Right renal pelvis (tissue), 4 donors: ENCODE measurements at places on chromosomes 7 and 10. TPM values are rescaled to one million over a fixed set of nuclear protein-coding genes. Genes with fewer than 3 reads are reported as not detected.

MAGI2 gene
- 37.9 TPM for polyA plus RNA-seq

GRCh38 chr7:84258628-84259027, 64.0 kb upstream of the SEMA3A start:
- DNase-seq = no peak

DNA sequence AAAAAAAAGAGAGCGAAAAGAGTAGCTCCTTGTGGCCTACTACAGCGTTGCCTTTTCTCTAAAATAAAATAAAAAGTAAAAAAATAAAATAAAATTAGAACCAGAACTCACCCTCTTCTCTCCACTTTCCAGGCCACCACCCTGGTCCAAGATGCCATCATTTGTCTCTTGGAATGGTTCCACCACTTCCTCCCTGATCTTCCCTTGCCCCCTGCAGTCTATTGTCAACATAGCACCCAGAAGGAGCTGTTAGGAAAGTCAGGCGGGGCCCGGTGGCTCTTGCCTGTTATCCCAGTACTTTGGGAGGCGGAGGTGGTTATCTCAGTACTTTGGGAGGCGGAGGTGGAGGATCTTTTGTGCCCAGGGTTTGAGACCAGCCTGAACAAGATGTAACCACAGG, 7.6 kb upstream of the GRID2IP start:
- DNase-seq = no peak

- DNase-seq = no peak
Measured at GRCh38 chr10:75610183-75610582, 178.8 kb downstream of the LRMDA start.

DNA sequence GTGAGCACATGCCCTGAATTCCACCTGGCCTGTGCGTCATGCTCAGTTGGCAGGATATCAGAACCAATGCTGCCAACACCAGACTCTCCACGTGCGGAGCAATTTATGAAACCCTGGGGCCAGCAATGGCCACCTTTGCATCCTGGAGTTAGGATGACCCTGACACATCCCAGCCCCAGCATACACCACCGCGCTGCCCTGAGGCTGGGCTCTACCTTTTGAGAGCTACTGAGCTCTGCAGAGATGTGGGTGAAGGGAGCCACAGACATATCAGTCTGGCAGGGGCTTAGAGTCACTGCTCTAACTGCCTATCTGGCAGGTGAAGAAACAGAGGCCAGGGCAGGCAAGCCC, 41.9 kb downstream of the SYPL1 start:
- no peak for DNase-seq

SMURF1 gene
- polyA plus RNA-seq = 18.4 TPM

- no peak for DNase-seq
Measured at GRCh38 chr10:79031723-79032122, 37.0 kb upstream of the ZMIZ1 start.

- DNase-seq = no peak
Measured at GRCh38 chr10:60149003-60149402, 240.7 kb downstream of the ANK3 start.

DNA sequence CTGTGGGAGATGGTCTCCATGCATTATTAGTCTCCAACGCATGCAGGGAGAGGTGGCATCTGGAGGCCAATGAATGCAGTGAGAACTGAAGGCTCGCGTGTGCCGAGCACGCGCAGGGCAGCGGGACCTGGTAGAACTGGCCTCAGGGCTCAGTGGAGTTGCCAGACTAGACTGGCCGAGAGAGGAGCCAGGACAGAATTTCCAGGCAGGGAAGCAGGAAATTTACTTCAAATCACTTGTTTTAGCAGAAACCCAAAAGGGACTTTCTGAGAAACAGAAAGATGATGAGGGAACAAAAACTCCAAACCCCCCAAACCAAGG, 311.0 kb upstream of the IMMP2L start:
- no peak for DNase-seq

- DNase-seq = no peak
Measured at GRCh38 chr7:46680147-46680546, 759.1 kb upstream of the IGFBP3 start.

OR9A2 gene
- polyA plus RNA-seq = not detected

DNA sequence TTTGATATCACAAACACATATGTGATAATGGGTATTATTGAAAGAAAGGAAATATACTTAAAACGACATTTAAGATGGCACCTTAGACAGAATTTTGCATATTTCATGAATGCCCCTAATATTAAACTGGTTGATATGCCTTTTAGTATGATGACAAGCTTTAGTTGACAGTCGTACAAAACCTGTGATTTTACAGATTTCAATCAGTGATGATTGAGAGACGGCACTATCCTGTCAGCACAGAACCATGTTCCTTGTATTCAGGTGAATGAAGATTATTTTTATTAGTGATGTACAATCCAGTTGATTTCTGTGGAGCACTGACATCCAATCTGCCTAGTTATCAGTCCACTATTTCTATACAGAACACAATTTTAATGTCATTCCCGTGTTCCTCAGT, 333.0 kb downstream of the CNTNAP2 start:
- DNase-seq = no peak

DNA sequence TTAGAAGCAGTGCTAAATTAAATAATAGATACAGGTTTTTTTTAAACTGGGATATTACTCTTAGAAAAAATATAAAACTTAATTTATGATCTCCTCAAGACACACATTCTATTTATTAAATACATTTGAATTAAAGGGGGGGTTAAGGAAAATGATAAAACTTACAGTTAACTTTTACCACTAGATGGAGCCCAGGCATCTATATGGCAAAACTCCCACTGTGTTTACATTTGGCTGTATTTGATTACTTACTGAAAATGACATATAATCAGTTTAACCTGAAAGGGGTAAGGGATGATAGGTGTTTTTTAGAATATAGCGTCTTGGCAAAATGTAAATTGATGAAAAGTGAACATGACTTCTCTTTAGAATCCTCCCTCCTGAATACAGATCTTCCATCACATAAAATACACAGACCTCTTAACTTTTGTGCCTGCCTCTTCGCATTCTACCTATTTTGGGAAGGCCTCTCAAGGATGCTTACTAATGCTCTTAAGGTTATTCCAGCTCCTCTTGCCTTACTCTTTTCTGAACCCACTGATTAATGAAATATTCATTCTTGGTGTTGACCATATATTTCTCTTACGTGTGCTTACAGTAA, 235.7 kb downstream of the AGMO start:
- DNase-seq = no peak

- no peak for DNase-seq
Measured at GRCh38 chr10:131738396-131738735, 162.4 kb upstream of the PPP2R2D start.

- DNase-seq = no peak
Measured at GRCh38 chr10:21989453-21990154, 13.9 kb downstream of the DNAJC1 start.

- DNase-seq = no peak
Measured at GRCh38 chr10:31152421-31153135, 120.9 kb upstream of the ZNF438 start.

DNA sequence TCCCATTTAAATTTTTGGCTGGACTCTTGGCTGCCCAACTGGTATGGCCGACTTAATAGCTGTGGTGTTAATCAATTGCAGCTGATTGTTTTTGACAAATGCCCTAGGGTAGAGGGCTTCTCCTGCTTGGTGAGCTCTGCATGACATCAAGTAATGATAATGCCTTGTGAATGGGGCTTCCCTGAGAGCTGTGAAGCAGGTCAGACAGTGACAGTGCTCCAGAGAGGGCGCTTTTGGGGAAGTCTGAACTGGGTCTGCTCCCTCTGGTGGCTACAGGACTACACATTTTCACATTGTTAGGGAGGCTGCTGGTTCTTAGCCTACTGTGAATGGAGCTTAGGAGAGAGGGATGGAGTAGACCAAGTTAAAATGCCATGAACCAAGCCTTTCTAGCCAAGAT, 98.8 kb downstream of the SDK1 start:
- no peak for DNase-seq

NCF1 gene
- polyA plus RNA-seq = 1.6 TPM

DNA sequence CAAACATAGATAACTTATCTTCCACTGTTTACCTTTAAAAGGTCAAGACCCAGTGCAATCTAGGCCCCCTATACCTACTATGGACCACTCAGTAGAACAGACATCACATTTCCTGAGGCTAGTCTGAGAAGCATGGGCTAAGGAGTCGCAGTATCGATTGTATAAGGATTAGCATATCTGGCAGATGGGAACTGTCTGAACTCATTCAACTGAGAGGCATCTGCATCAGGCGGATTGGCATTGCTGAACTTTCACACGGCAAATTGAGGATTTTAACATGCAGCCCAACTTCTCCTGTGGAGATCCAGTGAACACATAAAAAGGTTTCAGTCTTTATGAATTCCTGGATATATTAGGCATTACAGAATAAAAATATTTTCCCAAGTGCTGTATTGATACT, 89.1 kb upstream of the LRGUK start:
- no peak for DNase-seq

DNA sequence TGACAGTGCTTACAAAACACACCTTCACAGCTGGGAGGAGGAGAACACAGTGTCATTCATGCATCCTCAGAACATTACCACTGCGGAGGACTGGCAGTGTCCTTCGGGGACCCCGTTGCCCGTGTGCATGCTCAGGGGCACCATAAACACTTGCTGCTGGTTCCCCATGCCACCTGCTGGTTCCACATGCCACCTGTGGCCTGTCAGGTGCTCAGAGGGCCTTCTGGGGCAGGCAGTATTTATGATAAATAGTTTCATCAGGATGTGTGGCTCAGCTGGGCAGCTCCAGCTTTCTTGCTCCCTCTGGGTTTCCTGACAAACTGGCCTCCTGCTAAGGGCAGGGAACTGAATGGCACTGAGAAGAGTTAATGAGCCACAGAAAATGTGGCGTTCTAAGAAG, 32.1 kb downstream of the CELF2 start:
- DNase-seq = no peak

GRCh38 chr10:26543567-26544306, 105.6 kb downstream of the APBB1IP start:
- no peak for DNase-seq

DNA sequence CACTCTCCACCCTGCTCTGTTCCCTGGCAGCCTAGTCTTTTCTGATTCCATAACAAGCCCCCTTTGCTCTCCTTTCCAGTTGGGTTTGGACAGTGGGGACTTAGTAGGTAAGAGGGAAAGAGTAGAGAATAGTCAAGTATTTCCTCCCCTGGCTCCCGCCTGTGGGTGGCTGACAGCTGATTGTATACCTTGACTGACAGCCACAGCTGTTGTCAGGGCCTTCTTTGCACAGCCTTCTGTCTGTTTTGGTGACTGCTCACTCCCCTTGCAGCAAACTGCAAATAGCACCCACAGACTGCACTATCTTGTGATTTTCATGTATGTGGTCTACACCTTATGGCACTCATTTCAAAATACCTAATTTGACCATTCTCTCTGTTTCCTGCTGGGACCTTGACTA, 486.3 kb downstream of the ACTR3B start:
- DNase-seq = no peak

GRCh38 chr7:137976696-137977095, 25.2 kb downstream of the CREB3L2 start:
- DNase-seq = no peak
